Stimulated activated CD4-positive, alpha-beta T cell treated with anti-CD3 and anti-CD28 coated beads, TNF-alpha, amount 100 ng/mL, for 4 hours (primary cell): ENCODE measurements at places on chromosomes 16 and 17.

DNA sequence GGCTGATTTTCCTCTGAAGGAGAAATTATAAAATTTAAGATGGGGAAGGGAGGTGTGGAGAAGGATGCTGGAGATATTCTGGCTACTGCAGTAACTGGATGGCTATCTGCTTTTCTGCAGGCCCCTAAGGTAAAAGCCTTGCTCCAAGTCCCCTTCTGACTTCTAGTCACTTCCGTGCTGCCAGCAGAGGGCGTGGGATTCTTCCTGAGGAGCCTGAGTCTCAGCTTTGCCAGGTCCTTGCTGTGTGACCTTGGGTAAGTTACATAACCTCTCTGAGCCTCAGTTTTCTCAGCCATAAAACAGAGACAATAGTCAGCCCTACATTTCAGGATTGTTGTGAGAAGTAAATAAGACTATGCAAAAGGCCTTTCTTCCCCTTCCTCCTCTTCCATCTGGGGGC lies 24.3 kb upstream of the TMEM220 start:
- no peak for DNase-seq

DNA sequence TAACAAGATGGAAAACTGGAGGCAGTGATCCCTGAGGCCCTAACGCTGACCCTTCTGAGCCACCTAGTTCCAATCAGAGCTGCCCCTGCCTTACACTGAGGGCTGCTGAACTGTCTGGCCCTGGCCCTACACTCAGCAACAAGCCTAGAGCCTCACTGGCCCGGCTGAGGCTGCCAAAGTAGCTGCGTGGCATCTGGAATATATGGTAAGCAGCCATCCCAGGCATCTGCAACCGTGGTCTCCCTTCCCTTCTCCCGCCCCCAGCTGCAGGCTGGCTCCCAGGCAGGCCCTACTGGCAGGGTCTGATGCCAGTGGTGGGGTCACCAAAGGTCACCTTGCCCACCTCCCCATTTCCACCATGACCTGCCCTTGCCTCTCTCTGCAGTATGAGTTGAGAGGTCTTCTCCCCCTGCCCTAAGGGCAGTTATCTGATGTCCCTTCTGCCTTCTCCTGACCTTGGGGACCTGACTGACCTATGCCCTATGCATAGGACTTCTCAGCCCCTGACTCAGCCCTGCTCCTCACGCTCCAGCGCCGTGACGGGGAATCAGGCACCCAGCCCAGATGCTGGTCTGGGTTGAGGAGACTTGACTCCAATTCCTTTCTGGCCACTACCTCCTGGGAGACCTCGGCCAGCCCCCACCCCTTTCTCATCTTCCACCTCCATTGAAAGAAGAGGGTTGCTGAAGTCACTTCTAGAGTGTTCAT lies 45.3 kb downstream of the CPNE2 start:
- DNase-seq, result no peak

DNA sequence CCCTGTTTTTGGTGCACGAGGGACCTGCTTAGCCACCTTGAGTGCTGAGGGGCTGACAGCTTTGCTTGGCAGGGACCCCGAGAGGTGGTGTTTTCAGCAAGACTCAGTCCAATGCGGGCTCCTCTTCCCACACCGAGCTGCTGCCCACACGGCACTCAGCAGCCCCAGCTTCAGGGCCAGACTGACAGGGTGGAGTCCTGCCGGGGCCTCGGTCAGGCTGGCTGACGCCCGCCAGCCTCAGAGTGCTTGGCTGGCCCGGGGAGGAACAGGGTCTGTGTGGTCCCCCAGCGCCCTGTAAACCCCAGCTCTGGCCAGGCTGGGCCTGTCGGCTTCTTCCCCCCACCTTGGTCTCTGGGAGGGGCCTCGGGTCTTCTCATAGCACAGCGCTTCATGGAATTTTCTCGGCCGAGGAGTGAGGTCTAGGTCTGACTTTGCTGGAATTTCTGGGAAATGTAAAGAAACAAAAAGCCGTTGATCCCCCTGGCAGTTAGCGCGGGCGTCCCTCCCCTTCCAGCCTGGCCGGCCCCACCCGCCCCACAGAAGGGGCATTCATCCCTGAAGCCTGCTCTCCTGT lies 2.6 kb downstream of the SOX8 start:
- no peak for DNase-seq

GRCh38 chr17:64060331-64060730 lies 39.9 kb upstream of the ICAM2 start:
- no peak for DNase-seq

- DNase-seq, result no peak
Measured at GRCh38 chr16:22635357-22635761, 124.7 kb downstream of the NPIPB5 start.

DNA sequence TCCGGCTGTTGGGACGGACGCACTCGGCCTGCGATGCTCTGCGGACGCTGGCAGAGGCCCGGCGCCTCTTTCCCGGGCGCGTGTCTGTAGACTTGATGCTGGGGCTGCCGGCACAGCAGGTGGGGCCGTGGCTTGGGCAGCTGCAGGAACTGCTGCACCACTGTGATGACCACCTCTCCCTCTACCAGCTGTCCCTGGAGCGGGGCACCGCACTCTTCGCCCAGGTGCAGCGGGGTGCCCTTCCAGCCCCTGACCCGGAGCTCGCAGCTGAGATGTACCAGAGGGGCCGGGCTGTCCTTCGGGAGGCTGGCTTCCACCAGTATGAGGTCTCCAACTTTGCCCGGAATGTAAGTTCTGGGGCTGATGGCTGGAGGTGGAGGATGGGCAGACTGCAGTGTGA lies 3.5 kb downstream of the RSAD1 start:
- no peak for DNase-seq

- no peak for DNase-seq
Measured at GRCh38 chr17:48228720-48229119, 121.2 kb downstream of the SNX11 start.

DNA sequence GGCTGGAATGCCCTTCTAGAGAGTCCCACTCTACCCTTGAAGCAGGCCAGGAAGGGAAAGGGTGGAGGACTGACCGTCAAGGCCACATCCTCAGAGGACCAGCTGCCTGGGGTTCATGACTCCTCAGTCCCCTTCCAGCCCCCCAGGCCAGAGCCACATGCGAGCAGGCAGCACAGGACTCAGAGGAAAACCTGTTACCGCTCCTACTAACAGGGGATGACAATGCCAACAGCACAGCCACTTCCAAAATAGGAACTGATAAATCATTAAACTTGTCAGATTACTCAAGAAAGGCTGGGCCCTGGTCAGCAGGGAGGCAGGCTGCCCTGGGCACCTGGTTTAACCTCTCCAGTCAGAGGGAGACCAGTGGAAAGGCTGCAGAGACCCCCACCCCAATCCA lies 206.2 kb upstream of the SDK2 start:
- DNase-seq, result no peak

DNA sequence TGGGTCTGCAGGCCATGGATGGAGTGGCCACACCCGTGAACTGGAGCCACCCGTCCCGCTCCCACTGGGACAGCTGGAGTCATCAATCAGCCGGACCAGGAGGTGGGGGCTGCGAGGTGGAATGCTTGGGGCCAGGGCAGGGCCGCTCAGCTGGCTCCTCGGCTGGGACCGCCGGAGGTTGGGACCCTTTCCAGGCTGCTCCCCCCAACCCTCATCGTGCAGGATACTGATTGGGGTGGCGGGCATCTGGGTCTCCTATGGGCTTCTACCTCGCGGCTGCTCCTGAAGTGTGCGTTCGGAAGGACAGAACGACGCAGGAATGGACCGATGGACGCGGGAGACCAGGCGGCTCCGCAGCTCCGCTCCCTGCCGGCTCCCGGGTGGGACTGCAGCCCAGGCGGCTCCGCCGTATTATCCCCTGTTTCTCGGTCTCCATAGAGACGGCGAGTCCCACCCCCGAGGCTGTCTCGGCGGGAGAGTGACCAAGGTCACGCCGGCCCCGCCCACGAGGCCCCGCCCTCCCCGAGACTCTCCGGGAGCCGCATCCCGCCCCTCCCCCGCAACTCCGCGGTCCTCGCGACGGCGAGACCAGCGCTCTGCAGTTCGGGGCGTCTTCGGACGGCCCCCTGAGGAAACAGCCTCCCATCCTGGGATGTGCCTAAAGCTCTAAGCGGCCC lies at the start of gene TPPP3:
Gene TPPP3, minus strand, starts transcription at position 388 of the 677 bp plus-strand sequence. CDS start 2,387 bp downstream, outside the sequence.
- no peak for DNase-seq

DNA sequence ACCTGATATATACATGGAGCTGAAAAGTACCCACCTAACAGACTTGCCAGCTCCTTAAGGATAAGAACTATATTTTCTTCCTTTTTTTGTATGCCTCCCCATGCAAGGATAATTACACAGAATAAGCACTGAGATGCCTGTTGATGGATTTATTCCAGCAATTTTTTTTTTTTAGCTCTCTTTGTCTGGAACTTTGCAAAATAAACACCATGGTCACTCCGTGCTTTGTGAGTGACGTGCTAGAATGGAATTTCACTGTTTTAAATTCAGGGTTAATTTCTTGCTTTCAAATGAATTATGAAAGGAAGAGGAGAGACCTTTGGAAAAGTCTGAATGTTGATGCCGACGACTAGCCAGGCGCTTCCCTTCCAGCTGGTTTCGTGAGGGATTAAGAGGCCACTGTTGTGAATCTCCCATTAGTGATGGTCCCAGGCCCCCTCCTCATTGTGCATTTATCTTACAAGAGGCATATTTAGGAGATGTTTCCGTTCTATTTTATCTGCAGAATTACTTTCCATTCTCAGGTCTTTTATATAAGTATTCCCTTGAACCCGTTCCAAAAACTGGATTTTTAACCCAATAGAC lies 529.1 kb downstream of the WWOX start:
- DNase-seq, result no peak

GRCh38 chr17:4748686-4749085 lies 9.0 kb upstream of the CXCL16 start:
- no peak for DNase-seq

DNA sequence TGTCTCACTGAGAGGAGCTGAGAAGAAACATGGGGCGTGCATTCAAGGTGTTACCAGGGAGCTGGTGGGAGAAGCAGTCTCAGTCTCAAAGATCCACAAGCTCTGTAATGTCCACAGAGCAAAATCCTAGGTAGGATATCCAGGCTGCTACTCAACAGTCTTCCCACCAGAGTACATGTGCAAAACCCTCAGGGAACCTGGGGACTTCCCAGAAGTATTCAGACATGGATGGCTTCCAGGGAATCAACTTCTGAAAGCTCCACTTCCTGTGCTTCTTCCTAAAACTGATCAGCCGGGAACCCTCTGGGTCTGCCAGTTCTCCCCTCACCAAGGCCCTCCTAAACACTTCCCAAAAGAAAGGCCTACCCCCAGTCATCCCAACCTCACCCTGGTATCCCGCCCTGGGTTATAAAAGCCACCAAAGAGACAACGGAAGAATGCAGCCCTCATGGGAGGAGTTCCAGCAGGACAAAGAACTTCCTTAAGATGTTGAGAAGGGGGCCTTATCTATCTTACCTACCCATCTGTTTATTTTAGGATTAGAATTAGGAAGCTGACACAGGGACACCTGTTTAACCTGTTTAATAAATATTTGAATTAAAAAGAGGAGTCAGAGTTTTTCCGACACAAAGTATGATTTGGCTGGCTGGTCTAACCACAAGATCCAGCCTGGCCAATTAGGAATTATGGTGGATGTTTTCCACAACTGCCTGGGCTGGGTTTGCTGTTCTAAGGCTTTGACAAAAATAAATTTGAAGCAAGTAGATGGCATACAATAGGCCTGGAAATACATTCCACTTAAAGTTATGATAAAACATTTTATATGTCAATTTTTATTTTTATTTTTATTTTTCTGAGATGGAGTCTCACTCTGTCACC lies 37.0 kb downstream of the CUEDC1 start:
- no peak for DNase-seq

DNA sequence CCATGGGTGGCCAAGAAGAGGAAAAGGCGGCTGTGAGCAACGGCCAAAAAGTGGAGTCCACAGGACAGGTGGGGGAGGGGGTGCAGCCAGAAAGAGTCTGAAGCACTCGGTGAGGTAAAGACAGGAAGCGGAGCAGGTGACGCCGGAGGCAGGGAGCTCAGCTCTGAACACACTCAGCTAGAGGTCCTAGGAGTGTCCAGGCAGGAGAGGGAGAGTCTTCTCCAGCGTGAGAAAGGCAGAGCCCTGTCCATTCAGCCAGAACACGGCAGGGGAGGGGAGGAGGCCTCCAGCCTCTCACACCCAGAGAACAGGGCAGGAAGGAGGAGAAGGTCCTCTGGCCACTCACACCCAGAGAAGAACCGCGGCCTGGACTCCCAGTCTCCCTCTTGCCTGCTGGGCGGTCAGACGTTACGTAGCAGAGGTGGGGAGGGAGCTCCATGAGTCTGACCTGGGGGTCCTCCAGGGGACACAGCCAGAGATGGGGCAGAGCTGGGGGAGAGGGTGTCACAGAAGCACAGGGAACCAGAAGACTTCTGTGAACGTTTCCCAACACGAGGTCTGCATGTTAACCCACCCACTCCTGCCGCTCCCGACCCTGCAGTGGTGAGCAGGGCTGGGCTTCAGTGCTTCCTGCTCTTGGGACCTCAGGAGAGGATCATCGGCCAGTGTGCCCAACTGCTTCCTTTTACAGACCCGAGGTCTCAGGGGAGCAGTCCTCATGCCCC lies 89.2 kb downstream of the ABR start:
- DNase-seq, result no peak

DNA sequence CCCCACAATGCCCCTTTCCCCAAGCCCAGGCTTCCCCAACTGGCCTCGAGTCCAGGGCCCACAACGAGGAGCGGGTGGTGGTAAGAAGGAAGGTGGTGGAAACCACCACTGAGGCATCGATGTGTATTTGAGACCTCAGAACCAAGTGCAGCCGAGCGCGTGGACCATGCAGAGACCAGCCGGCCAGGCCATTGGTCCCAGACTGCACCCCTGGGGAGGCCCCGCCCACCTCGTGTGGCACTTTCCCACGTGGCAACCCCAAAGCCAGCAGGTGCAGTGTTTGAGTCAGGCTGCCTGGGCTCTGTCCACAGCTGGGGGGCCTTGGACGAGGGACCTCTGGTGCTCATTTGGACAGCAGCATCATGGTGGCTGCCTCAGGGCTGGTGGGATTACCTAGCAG lies 28.1 kb upstream of the BAHCC1 start:
- no peak for DNase-seq

GRCh38 chr17:7611635-7612293 lies 2.9 kb downstream of the FXR2 start:
- no peak for DNase-seq

DNA sequence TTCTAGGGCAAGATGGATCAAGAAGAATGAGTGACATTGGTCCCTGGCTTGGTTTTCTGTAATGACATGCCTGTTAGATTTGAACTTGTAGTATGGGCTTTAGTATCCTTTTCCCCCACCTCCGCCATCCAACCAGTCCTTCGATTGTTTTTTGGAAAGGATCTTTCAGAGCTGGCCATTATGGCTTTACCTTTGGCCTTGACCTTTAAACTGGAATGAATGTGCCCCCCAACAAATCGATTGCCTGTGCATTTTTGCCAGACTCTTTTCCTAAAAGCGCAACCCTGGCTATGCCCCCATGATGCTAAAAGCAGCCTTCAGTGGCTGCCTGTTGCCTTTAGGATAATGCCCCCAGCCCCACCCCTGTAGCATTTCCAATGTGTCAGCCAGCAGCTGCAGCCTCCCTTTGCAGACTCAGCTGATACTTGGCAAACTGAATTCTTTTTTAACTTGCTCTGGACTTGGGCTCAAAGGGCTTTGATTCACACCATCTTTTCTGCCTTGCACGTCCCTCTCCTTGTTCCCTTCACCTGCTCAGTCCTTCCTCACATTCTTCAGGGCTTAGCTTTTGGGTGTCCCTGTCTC lies 4.0 kb downstream of the GPRC5C start:
- DNase-seq, result no peak

GRCh38 chr17:32283745-32284201 lies 18.1 kb downstream of the RHBDL3 start:
- DNase-seq, result no peak
